ENCODE measurements at places on chromosomes 7 and 10. TPM values are rescaled to one million over a fixed set of nuclear protein-coding genes. Genes with fewer than 3 reads are reported as not detected.

DNA sequence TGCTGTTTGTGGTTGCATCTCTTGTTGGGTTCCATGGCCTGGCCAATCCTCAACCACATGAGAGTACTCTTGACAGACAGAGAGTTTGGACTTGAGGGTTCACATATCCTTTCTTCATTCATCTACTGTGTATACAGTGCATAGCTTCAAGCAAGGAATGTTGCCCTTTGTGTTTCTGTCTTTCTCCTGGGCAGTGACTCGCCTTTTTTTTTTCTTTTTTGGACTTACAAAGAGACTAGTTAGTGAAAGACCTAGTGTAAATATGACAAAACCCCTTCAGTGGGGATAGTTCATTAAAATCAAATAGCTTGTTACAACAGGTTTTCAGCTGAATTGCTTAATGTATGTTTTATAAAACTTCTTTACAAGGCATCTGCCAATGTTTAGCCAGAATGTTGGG lies 290.2 kb downstream of the FGFR2 start:
- no peaks in the 10 kb centered on the region for H3K36me3 ChIP-seq
- no peaks in the 10 kb centered on the region for H3K27me3 ChIP-seq
- no peak overlapping the region for H3K27ac ChIP-seq
- H3K4me1 ChIP-seq, result peaks cover 14% of the 10 kb centered on the region

DNA sequence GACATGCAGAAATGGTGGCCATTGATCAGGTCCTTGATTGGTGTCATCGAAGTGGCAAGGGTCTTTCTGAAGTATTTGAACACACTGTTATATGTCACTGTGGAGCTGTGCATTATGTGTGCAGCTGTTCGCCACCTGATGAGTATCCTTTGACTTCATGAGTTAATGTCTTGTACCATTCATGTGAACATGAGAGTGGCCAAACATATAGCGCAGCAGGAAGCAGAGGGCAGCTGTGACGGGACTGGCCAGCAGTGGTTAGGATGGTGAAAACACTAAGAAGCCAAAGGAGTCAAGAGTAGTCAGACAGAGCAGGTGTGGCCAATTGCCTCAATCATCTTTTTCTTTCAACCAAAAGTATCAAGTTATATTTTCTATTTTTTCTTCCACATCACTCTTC lies 167.4 kb downstream of the IMMP2L start:
- H3K27me3 ChIP-seq, result no peaks in the 10 kb centered on the region
- H3K4me3 ChIP-seq, result no peak overlapping the region
- H3K36me3 ChIP-seq, result no peaks in the 10 kb centered on the region
- H3K27ac ChIP-seq, result no peak overlapping the region

GRCh38 chr7:46720761-46721160 lies 799.7 kb upstream of the IGFBP3 start:
- no peaks in the 10 kb centered on the region for H3K27me3 ChIP-seq
- H3K4me1 ChIP-seq, result no peaks in the 10 kb centered on the region
- no peaks in the 10 kb centered on the region for H3K36me3 ChIP-seq
- H3K27ac ChIP-seq, result no peak overlapping the region

Gene ANXA8
- polyA plus RNA-seq, result 0.41 TPM

GRCh38 chr7:11517853-11518252 lies 314.1 kb downstream of the THSD7A start:
- H3K4me3 ChIP-seq, result no peak overlapping the region
- H3K36me3 ChIP-seq, result no peaks in the 10 kb centered on the region
- H3K4me1 ChIP-seq, result no peaks in the 10 kb centered on the region
- DNase-seq, result no peak
- no peak overlapping the region for H3K27ac ChIP-seq

- no peaks in the 10 kb centered on the region for H3K27me3 ChIP-seq
- peak overlapping the region; percentile 92 for H3K27ac ChIP-seq
- H3K4me3 ChIP-seq, result peak overlapping the region; percentile 99
- peaks cover 18% of the 10 kb centered on the region for H3K4me1 ChIP-seq
Observed at GRCh38 chr10:102643336-102644065, 778 bp upstream of the TRIM8 start.

DNA sequence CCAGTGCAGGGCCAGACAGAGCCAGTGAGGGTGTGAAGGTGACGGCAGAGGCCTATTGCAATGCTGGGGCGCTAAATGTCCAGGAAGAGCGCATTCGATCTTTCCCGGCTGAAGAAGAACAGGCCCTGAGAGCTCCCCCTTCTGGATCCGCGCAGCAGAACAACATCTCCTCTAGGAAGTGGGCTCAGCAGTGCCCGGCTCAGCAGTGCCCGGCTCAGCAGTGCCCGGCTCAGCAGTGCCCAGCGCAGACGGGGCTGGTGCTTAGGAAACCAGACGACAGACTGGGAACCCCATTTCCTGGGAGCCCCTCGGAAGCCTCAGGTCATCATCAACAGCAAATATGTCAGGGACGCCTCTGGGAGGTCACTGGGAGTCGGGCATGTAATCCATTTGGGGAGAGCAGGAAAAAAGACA lies 4.7 kb upstream of the NOS3 start:
- no peaks in the 10 kb centered on the region for H3K36me3 ChIP-seq
- DNase-seq, result peak; percentile 85
- H3K27me3 ChIP-seq, result peaks cover 21% of the 10 kb centered on the region
- H3K4me1 ChIP-seq, result peaks cover 32% of the 10 kb centered on the region
- no peak overlapping the region for H3K4me3 ChIP-seq

GRCh38 chr10:97336006-97336405 lies 1.5 kb upstream of the FRAT2 start:
- no peak overlapping the region for H3K4me3 ChIP-seq
- H3K4me1 ChIP-seq, result no peaks in the 10 kb centered on the region
- no peaks in the 10 kb centered on the region for H3K27me3 ChIP-seq
- DNase-seq, result no peak
- no peak overlapping the region for H3K27ac ChIP-seq

Gene CTAGE8
- polyA plus RNA-seq, result not detected

DNA sequence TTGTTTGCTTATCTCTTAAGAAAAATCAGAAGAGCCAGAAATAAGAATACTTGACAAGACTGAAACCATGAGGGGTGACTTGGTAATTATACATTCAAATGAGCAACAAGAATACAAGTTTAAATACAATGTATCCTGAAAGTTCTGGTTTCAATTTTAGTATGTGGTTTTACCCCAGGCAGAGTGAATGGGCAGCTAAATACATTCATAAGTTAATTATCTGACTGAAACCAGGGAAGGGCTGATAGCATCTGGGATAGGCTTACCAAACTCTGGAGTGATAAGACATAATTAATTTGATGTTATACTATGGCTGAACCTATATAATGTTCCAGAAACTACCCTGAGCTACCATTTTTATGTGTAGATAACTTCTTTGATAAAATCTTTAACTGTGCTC lies 252.2 kb upstream of the PLXNA4 start:
- no peaks in the 10 kb centered on the region for H3K27me3 ChIP-seq
- H3K4me1 ChIP-seq, result no peaks in the 10 kb centered on the region
- peak; percentile 61 for DNase-seq
- H3K36me3 ChIP-seq, result peaks cover 7% of the 10 kb centered on the region

- no peaks in the 10 kb centered on the region for H3K27me3 ChIP-seq
- H3K4me1 ChIP-seq, result no peaks in the 10 kb centered on the region
- no peak overlapping the region for H3K4me3 ChIP-seq
Observed at GRCh38 chr10:46236941-46237681, 49.7 kb upstream of the ANTXRL start.

GRCh38 chr7:158103378-158103777 lies 484.2 kb downstream of the PTPRN2 start:
- DNase-seq, result no peak
- no peaks in the 10 kb centered on the region for H3K4me1 ChIP-seq
- no peaks in the 10 kb centered on the region for H3K27me3 ChIP-seq
- H3K27ac ChIP-seq, result no peak overlapping the region
- no peak overlapping the region for H3K4me3 ChIP-seq
- H3K36me3 ChIP-seq, result no peaks in the 10 kb centered on the region

Measured in SK-N-SH (cell line).